MM.1S (cell line): ENCODE measurements at places on chromosomes 4 and X.

DNA sequence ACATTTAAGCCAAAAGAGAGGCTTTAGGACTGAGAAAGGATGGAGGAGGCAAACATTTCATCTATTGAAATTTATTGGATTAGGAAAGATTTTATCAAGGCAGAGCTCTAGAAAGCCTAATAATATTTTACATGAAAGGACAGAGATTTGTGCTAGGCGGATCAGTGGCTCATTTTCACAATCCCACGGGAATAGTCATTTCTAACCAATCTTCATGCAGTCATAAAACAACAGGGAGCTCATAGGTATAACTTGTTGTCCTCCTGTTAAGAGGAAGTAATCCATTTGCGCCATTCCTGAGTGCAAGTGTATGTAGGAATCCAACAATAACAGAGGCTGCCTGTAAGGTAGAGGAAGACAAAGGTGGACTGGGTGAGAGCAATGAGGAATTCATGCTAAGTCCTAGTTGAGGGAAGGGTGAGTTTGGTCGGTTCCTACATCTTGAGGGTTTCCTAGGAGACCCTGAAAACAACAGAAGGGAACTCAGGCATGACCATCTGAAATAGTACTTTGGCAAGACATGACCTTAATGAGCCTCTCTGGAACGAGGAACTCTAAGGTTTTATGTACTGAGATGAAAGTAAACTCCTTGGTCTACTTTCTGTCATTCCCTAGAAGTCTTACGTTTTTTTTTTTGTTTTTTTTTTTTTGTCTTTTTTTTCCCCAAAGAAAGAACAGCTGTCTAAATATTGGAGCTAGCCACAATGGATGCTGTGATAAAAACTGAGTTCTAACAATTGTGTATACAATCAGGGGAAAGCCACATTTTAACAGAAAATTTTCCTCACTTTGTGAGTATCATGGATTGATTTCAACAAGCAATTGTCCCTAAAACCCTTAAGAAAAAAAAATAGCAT lies 89.7 kb downstream of the GEMIN8 start:
- no peak overlapping the region for H3K4me3 ChIP-seq
- no peak for DNase-seq
- H3K27ac ChIP-seq, result no peak overlapping the region
- H3K4me1 ChIP-seq, result no peaks in the 10 kb centered on the region

- no peaks in the 10 kb centered on the region for H3K4me1 ChIP-seq
- no peak overlapping the region for H3K4me3 ChIP-seq
- no peak overlapping the region for H3K27ac ChIP-seq
- no peak for DNase-seq
- H3K27me3 ChIP-seq, result no peaks in the 10 kb centered on the region
These were observed 24.8 kb downstream of the IQSEC2 start for GRCh38 chrX:53256446-53257041.

- H3K27me3 ChIP-seq, result no peaks in the 10 kb centered on the region
- no peak overlapping the region for H3K4me3 ChIP-seq
- peaks cover 27% of the 10 kb centered on the region for H3K4me1 ChIP-seq
- no peaks in the 10 kb centered on the region for H3K36me3 ChIP-seq
- DNase-seq, result no peak
These were observed 35.3 kb downstream of the ATXN3L start for GRCh38 chrX:13284570-13284969.

- H3K4me1 ChIP-seq, result 0 out of 2 replicates have a peak, but pooled peaks cover 4% of the 10 kb centered on the region
- no peak overlapping the region for H3K4me3 ChIP-seq
- H3K36me3 ChIP-seq, result no peaks in the 10 kb centered on the region
- DNase-seq, result no peak
- no peaks in the 10 kb centered on the region for H3K27me3 ChIP-seq
These were observed 32.3 kb downstream of the GAB3 start for GRCh38 chrX:154718616-154719015.

GRCh38 chrX:41857670-41858069 lies 65.7 kb downstream of the CASK start:
- no peak overlapping the region for H3K4me3 ChIP-seq
- no peak for DNase-seq
- no peaks in the 10 kb centered on the region for H3K27me3 ChIP-seq
- no peaks in the 10 kb centered on the region for H3K4me1 ChIP-seq
